Adrenal gland (tissue), 19 donors: ENCODE measurements at places on chromosomes 3 and 15. TPM values are rescaled to one million over a fixed set of nuclear protein-coding genes. Genes with fewer than 3 reads are reported as not detected.

DNA sequence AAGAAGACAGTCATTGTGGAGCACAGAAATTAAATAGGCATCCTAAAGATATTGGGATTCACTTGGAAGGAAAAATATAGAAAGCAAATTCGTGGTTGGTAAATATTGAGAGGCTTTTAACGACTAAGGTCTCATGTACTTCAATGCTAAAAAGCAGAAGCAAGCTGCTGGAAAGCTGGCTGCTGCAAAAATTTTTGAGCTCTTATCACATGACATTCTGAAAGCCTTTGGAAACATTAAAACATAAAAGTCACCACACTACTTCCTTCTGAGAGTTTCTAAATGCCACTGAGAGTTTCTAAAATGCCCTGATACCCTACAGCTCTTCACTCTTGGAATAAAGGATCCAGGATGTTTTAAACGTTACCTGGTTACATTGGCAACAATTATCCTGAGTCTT, 39.0 kb upstream of the CBLB start:
- H3K4me3 ChIP-seq: no peak overlapping the region
- peaks cover 13% of the 10 kb centered on the region for H3K4me1 ChIP-seq
- DNase-seq: no peak
- H3K27me3 ChIP-seq: no peaks in the 10 kb centered on the region
- H3K36me3 ChIP-seq: no peaks in the 10 kb centered on the region

DNA sequence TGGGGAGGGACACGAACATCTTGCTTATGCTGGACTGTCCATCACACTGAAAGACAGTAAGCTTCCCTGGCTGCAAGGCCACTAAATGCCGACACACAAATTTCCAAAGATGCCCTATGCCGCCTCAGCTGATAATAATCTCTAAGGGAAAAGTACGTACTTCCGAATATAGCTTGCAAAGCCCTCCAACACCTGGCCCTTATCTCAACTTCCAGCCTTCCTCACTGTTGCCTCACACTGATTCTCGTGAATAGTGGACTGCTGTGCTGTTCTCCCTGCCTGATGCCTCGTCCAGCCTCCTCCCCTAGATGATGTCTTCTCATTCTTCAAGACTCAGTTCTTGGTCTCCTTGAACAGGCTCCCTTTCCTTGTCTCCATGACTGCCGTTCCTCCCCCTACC, 72.3 kb downstream of the CD47 start:
- no peak overlapping the region for H3K4me3 ChIP-seq
- H3K36me3 ChIP-seq: no peaks in the 10 kb centered on the region
- no peak overlapping the region for H3K27ac ChIP-seq
- no peak for DNase-seq
- no peaks in the 10 kb centered on the region for H3K27me3 ChIP-seq

DNA sequence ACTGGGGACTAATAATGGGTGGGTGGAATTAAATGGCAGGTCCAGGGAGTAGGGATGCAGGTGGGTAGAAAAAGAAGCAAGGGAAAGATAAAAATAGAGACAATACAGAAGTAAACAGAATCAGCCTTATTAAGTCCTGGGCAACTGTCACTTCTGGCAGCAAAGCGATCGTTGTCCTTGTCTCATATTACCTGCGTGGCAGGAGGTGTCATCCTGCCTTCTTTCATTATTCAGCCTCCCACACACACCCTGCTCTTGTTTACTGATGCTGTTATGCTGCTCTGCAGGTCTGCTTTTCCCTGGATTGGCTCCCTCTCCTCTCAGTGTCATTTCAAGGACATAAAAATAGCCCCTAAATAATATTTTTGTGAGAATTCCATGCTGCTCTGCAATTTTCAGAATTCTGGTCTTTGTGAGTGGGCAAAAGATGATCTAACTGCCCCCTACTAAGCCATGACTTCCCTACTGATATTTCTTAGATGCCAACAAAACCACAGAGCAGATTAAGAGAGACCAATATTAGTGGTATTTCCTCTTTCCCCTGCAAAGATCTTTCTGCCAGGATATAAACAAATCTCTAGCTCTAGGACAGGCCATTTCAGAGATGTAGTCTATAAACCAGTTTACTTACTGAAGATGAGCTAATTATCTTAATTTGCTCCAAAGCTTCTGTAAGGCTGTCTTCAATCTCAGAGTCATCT, 8.5 kb downstream of the VEPH1 start:
- H3K36me3 ChIP-seq: no peaks in the 10 kb centered on the region
- no peak overlapping the region for H3K4me3 ChIP-seq
- peaks cover 6% of the 10 kb centered on the region for H3K4me1 ChIP-seq
- H3K27me3 ChIP-seq: no peaks in the 10 kb centered on the region
- DNase-seq: no peak

- no peaks in the 10 kb centered on the region for H3K27me3 ChIP-seq
- no peak overlapping the region for H3K4me3 ChIP-seq
- no peaks in the 10 kb centered on the region for H3K36me3 ChIP-seq
- H3K4me1 ChIP-seq: no peaks in the 10 kb centered on the region
- no peak for DNase-seq
These were observed 91.6 kb downstream of the PLD1 start for GRCh38 chr3:171718493-171719185.

The ZNF385D gene
- 0.46 TPM for total RNA-seq

The CDC25A gene
- total RNA-seq: 1.0 TPM

The SMARCC1 gene
- total RNA-seq: 12.1 TPM
